ENCODE measurements at places on chromosomes 6 and 20.

- DNase-seq = no peak
Observed at GRCh38 chr6:8539453-8539852, 104.1 kb upstream of the SLC35B3 start.

- DNase-seq = no peak
Observed at GRCh38 chr6:37548067-37548674, 48.5 kb upstream of the CCDC167 start.

DNA sequence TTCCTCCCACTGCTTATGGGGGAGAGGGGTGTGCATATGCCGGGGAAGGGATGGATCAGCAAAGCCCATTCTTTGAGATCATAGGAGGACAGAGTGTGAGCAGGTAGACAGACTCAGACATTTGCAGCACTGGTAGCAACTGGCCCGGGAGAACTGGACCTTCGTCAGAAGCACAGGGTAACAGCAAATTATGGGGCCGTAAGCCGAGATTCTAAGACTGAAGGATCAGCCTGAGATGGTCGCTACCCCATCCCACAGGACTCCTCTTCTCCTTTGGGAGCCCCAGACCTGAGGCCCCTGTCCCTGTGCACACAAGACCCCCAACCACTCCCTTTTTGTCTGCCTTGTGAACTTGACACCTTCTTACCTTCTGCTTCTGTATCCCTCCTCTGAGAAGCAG lies 106.5 kb downstream of the TOX2 start:
- no peak for DNase-seq

DNA sequence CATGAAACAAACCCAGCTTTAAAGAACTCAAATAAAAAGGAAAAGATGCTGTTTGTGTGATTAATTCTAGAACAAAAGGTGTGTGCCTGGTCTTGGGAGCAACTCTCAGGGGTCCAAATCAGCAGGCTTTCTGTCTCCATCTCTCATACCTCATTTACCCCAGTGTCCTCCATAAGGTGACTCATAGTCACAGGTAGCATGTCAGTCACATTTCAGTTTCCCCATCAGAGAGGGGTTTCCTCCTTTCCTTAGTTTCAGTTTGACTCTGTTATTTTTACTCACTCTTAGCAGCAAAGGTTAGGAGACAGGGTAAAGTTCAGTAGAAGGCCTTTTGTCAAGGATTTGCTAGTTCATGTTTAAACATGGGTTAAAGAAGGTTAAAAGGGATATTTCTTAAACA lies 46.2 kb downstream of the OGFRL1 start:
- no peak for DNase-seq

DNA sequence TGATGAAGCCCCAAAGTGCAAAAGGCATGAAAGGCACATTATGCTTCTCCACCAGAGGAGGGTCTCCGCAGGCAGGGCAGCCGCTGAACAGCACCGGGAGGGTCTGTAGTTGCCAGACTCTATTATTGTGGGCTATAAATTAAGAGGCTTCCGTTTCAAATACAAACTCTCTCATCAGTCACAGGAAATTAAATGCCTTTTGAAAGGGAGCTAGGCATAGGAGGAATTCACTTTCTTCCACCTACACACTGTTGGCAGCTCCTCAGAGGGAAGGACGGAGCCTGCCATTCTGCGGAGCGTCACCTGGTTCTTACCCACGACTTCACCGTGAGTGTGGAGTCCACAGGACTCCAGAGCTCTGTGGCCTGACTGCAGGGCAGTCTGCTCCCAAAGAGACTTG lies 140.8 kb upstream of the AGPAT4 start:
- DNase-seq = no peak

DNA sequence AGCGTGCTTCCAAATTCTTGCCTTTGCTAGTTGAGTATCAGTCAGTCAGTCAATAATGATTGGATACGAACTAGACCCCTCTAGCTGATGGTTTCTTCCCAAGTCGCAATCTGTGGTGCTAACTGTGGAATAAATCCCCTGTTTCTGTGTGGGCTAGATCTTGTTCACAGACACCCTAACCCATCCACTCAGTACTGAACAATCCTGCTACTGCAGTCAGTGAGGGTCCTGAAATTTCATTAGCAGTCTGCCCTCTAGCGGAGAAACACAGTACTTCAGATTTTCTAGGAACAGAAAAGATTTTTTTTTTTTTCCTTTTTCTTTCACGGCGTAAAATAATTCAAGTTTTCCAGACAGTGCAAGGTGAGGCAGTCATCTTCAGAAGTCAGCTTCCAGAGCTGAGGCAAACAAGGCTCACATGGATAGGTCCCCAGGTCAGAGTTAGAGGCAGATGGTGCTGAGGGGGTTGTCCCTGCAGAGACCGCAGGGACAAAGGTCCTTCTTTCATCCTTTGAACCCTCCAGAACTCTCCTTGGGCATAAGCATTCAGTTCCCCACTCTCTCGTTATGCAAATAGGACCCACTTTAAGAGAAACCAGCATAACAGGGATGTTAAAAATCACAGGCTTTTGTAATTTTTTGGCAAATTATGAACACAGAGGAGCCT lies 119.6 kb downstream of the SCML4 start:
- DNase-seq = peak; percentile 60

DNA sequence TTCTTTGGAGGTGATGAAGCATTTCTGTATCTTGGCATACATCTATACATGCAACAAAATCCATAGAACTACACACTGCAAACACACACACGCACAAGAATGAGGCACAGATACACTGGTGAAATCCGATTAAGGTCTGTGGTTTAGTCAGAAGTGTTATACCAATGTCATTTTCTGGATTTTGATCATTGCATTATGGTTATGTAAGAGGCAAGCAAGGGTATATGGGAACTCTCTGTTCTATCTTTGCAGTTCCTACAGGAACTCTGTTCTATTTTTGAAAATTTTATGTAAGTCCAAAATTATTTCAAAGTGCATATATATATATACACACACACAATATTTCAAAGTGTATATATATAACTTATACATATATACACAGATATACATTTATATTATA lies 101.7 kb downstream of the SYNDIG1 start:
- no peak for DNase-seq

GRCh38 chr6:46947497-46947896 lies 25.8 kb upstream of the ADGRF5 start:
- no peak for DNase-seq

- no peak for DNase-seq
Observed at GRCh38 chr6:159578629-159579028, 114.4 kb downstream of the SOD2 start.

- peak; percentile 62 for DNase-seq
Observed at GRCh38 chr6:1871724-1872315, 262.1 kb downstream of the FOXC1 start.

DNA sequence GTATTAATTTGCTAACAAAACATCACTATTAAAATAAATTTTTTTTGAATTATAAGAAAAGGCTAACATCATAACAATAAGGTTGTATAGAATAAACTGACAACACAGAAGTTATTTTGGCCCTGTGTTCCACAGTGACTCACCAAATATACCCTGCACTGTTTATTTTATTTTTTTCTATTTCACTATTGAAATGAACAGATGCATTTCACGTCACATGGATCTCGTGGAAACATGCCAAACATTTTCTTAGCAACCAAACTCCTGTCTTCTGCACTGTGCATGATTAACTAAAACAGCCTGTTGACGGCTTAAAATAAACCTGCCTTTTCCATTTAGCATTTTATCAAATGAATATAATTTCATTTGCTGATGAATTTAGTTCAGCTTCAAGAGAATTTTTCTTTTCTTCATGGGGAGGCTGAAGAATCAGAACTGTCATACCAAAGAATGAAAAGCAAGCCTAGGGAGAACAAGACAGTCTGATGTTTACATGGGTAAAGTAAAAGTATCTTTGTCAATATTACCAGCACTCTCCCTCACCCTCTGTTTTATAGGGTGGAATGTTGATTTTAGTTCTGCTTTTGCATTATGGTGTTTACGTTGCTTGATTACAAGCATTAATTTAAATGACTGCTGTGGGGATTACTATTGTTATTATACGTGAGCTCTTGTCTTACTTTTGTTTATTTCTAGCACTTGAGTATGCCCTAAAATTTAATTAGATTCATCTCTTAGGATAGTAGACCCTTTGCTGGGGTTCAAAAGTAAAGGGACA lies 115.3 kb downstream of the LCA5 start:
- peak; percentile 96 for DNase-seq

- DNase-seq = no peak
Observed at GRCh38 chr6:138719744-138720143, 53.8 kb upstream of the CCDC28A start.

DNA sequence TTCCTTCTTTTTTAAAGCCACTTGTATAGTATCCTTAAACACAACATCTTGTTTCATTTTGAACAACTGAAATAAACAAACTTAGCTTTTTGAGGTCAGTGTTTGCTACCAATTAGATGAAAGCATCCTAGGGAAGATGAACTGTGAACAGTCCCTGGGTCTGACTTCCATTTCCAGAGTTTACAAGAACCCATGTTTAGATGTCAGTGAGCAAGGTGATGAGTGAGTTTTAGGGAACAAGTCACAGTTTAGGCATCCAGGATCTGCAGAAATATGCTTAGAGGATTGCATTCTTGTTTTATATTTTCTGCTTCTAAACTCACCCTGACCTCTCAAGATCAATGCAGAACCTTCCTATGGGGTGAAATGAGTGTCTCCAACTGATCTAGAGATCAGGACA lies 3.0 kb downstream of the ZC2HC1B start:
- DNase-seq = no peak

DNA sequence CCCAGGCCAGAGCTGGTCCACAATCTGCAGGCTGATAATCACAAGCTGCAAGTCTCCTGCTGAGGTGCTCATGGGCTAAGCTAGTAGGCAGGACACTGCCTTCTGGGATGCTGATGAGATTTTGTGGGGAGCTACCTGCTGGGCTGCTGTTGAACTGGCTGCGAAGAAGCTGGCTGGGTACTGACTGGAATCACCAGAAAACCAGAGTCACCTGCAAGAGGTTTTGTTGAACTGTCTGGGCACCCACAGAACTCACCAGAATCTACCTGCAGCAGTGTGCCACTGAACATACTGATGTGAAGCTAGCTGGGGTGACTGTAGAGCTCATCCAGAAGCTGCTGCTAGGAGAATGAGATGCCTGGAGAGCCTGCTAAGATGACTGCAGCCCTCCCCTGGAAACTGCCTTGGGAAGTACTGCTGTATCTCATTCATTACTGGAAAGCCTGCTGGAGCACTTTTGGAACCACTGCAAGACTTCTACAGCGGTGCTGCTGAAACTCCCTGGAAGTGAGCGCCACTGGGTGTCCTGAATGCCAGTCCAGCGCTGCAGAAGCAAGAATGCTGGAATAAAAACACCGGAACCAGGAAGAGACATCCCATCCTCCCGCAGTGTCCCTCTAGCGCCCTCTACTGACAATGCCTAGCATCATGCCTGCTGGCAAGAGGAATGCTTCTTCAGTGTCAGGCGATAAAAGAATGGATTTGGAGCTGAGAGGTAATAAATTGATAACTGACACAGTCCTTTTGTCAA lies 64.9 kb upstream of the ARHGAP18 start:
- peak; percentile 88 for DNase-seq

DNA sequence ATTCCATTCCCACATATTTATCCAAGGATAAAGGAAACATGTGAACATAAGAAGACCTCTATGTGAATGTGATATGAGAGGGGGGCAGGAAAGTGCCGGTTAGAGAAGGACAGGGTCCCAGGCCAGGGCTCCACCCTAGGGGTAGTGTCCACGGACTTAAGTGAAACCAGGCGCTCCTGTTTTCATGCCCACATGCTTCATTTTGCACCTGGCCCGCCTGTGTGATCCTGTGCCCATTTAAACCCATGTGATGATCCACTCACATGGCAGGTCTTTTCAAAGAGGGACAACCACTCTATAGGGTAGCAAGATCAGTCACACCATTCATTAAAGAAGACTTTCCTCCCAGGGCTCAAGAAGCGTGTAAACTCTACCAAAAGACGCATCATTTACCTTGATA lies 865.3 kb upstream of the GJE1 start:
- DNase-seq = no peak

GRCh38 chr6:131597446-131597845 lies 24.4 kb downstream of the ARG1 start:
- no peak for DNase-seq

DNA sequence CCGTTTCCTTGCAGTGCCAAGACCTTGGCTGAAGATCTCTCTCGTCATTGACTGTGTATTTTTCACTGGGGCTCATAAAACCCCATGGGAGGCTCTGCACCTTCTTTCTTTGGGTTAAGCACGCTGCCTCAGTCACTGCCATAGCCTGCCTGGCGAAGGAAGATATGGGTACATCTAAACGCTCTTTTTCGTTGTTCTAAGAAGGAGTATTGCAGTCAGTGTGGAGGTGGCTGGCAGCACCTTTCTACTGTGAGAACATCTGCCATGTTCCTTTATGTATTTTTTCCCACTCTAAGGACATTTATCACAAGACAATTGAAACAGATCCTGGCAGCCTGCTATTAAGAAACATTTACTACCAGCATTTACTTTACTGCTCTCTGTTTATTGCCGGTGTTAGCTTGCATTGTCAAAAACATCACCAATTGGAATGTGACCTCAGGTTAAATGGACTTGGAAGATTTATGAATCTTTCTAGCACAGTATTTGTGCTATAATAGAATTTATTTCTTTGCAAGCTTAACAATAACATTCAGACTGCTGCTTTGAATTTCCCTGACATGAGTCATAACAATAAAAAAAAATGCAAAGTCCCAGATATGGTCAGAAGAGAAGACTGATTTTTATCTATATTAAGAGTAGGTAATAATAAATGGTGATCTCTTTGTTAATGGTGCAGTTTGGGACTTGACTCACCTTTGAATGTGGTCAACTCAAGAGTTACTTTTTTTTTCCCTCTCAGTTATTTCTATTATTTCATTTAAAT lies 62.2 kb upstream of the CLDN20 start:
- DNase-seq = peak; percentile 38

- DNase-seq = no peak
Observed at GRCh38 chr6:47485491-47486135, 8.0 kb downstream of the CD2AP start.

DNA sequence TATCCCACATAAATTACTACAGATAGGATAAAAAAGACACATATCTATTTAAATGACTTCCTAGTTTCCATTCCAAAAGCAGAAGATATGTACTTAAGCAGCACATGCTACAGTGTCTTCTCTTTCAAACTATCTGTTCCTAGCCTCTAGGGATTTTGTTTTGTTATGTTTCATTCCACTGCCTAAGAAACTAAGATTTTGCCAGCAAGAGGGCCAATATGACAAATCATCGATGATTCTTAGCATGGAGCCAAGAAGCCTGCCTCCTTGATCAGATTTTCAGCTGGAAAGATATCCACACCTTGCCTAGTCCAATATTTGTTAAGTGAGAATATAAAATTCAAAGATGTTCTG lies 7.0 kb downstream of the SNX5 start:
- DNase-seq = no peak

- no peak for DNase-seq
Observed at GRCh38 chr6:34374069-34374468, 18.4 kb downstream of the NUDT3 start.

GRCh38 chr6:62283365-62283764 lies 2.7 kb downstream of the KHDRBS2 start:
- DNase-seq = no peak

- DNase-seq = peak; percentile 81
Observed at GRCh38 chr6:113879186-113880096, 22.3 kb downstream of the MARCKS start.

- DNase-seq = peak; percentile 76
Observed at GRCh38 chr6:26295691-26296555, 69.1 kb upstream of the BTN3A2 start.
